Activated CD8-positive, alpha-beta T cell treated with anti-CD3 and anti-CD28 coated beads, Interleukin-2, amount 10 ng/mL, durations not matched to agents 7 days and 5 days (primary cell): ENCODE measurements at places on chromosomes 3 and 15. TPM values are rescaled to one million over a fixed set of nuclear protein-coding genes. Genes with fewer than 3 reads are reported as not detected.

- no peak for DNase-seq
Measured at GRCh38 chr3:173587055-173587454, 189.5 kb downstream of the NLGN1 start.

The C3orf20 gene
- 0.11 TPM for total RNA-seq

The FAM81A gene
- total RNA-seq: 4.7 TPM

- no peak for DNase-seq
Measured at GRCh38 chr3:131047582-131047981, 20.9 kb downstream of the NEK11 start.

The AADACL2 gene
- not detected for total RNA-seq

The NEIL1 gene
- total RNA-seq: 2.8 TPM

The THAP10 gene
- not detected for total RNA-seq

DNA sequence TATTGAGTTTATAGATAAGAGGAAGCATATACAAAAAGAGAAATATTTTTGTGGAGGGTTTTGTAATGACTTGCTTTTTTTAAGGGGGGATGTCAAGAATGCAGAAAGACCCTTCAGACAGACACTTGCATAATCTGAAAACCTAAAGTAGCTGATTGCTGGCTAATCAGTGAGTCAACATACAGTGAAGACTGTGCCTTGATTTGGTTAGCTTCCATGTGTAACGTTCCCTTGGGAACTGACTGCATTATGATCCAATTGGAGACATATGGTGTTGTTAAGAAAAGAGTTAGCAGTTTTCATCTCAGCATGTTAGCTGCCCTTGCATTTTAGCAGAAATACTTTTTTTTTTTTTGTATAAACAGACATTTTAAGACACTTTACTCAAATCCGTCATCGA lies 483.2 kb downstream of the RBMS3 start:
- DNase-seq: no peak

DNA sequence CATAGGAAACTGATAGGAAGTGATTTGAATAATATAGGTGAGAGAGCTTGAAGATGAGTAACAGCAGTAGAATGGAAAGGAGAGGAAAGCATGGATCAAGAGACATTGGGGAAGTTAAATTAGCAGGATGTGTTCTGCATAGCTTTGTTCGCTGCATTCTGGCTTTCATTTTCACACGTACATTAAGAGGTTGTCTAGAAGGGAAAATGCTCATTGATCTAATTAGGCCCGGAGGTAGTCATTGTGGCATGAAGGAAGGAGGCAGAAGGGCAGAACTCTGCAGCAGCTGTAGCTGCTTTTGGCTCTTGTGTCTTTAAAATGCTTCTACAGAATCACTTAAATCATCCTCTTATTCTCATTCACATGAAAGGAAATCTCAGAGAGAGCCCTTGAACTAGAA lies 40.3 kb downstream of the KCNAB1 start:
- DNase-seq: no peak

- DNase-seq: no peak
Measured at GRCh38 chr3:126342211-126342610, 15.0 kb downstream of the KLF15 start.

DNA sequence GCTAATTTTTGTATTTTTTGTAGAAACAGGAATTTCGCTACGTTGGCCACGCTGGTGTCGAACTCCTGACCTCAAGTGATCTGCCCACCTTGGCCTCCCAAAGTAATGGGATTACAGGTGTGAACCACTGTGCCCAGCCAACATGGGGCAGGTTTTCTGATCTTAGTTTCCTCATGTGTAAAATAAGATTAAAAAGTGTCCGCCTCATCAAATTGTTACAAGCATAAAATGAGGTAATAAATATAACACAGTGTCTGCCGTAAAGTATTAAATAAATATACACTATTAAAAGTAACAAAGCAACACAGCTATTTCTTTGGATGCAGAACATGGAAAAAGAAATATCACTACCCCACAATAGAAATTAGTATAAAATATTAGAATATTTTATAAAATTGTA lies 16.4 kb upstream of the COMMD2 start:
- no peak for DNase-seq

The GREM1 gene
- not detected for total RNA-seq

The ZIC4 gene
- total RNA-seq: not detected

DNA sequence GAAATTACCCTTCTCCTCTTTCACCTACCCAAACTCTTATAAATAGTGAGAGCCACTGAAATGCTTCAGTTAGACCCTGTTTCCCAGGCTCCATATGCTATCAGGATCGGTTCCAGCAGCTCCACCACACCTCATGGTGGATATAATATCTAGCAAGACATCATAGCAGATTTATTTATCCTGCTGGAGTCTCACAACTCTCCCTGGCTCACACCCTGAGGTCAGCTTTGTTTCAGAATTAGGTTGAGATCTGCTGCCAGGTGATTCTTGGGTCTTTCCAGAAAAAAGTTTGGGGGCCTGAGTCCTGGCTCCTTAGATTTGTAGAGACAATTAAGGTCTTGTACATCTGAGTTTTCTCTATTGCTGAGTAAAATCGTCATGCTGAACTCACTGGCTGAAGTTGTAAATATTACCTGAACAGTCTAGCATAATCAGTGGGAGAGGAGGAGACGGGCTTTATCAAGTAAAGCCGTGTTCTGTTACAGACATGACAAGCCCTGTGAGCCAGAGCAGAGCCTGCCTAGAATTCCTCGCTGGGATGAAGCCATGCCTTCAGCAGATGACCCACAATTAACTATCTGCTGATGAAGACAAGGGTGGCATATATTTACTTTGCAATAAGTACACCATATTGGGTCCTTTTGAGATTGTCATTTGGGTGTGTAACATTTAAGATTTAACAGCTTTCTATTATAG lies 131.6 kb downstream of the STAC start:
- no peak for DNase-seq
